Activated naive CD4-positive, alpha-beta T cell treated with anti-CD3 and anti-CD28 coated beads, Interleukin-2, amount 50 U/mL, for 72 hours (primary cell): ENCODE measurements at places on chromosomes 7 and 10. TPM values are rescaled to one million over a fixed set of nuclear protein-coding genes. Genes with fewer than 3 reads are reported as not detected.

Gene EVX1
- total RNA-seq: not detected

Gene CLCN1
- total RNA-seq: 0.16 TPM

Gene PNLIPRP2
- not detected for total RNA-seq

Gene PNPLA8
- total RNA-seq: 17.6 TPM

Gene MMD2
- total RNA-seq: not detected

Gene OR2A7
- total RNA-seq: 2.6 TPM

Gene GJD4
- not detected for total RNA-seq

Gene PROSER2
- total RNA-seq: 1.2 TPM

Gene HGF
- total RNA-seq: 0.06 TPM

Gene ATG9B
- 1.1 TPM for total RNA-seq

Gene RAMP3
- 0.50 TPM for total RNA-seq

Gene OPN4
- total RNA-seq: not detected

Gene SEMA3D
- not detected for total RNA-seq

Gene C10orf90
- not detected for total RNA-seq

Gene TAC1
- total RNA-seq: not detected

Gene UPK3BL2
- total RNA-seq: 26.0 TPM

Gene ZNF736
- 27.8 TPM for total RNA-seq

Gene WNT8B
- total RNA-seq: 0.45 TPM

Gene EPO
- not detected for total RNA-seq

Gene TIMM23
- 49.6 TPM for total RNA-seq

Gene RTKN2
- 9.2 TPM for total RNA-seq

Gene VSIR
- total RNA-seq: 126 TPM

Gene TWNK
- 11.6 TPM for total RNA-seq
